Activated CD4-positive, CD25-positive, alpha-beta regulatory T cell (primary cell): ENCODE measurements at places on chromosomes 6 and 20.

GRCh38 chr6:118932421-118932820, 2.5 kb downstream of the MCM9 start:
- no peak for DNase-seq

GRCh38 chr20:8943631-8944030, 125.3 kb upstream of the PLCB4 start:
- DNase-seq: no peak

- no peak for DNase-seq
These were observed 18.7 kb downstream of the KIF25 start for GRCh38 chr6:168016176-168016620.

DNA sequence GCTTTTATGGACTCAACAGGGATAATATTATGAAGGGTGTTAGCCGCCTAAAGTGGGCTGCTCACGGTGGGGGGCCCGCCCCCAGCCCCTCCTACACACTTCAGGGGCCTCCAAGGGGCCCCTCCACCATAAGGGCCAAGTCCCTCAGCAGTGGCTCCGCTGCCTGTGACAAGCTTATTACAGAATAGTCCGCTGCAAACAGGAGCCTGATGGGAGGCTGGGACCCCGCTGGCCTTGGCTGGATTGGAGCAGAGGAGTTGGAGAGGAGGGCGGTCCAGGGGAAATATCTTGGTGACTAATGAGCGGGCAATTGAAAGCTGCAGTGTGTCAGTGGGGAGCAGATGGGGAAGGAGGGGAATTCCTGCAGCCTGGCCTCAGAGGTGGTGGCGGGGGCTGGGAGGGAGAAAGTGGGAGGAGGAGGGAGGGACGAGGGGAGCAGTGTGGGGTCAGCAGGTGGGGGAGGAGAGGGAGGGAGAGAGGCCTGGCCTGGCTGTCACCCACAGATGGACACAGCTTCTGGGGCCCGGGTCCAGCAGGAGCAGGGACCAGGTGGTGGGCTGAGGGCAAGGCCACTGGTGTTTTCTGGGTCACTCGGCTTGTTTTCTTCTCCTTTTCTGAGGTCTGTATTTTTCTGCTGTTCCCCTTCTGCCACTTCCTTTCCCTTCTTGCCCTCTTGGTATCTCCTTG, 57.6 kb upstream of the FOXP4 start:
- DNase-seq: no peak

DNA sequence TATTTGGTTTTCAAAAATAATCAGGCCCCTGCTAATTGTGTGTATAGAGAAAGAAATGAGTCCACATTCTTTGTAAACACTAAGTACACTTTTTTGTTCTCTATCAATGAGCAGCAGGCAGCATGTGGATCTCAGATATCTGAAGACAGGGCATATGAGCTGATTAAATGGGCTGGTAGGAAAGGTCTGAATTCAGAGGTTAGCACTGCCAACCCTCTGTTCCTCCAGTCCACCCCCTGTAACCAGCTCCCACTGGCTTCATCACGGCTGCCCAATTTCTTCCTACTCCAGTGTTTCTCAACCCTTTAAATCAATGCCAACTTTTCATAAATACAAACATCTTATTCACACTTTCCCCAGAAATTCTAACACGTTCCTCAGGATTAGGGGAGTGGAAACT, 128.5 kb downstream of the TPBG start:
- DNase-seq: no peak

GRCh38 chr20:1012359-1013168, 10.5 kb upstream of the RSPO4 start:
- no peak for DNase-seq
